ENCODE measurements at places on chromosomes 7 and 10.
A peak's percentile ranks its signal among the peaks of the same experiment; 100 is the strongest.

GRCh38 chr7:17849504-17849903 lies 90.8 kb downstream of the SNX13 start:
- DNase-seq, result no peak

DNA sequence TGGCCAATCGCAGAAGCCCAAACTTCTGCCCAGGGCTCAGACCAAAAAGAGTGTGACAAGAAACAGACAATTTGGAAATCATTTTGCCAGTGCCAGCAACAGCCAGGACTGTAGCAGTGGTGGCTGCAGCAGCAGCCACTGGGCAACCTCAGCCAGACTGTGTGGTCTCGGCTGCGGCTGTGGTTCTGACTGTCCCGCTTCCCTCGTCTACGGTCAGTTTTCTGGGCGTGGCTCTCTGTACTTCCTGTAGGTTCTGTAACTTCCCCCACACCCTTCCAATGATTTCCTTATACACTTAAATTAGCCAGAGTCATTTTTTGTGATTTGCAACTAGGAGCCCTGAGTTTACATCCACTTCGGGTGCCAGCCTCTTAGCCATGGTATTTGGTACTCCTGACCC lies 39.9 kb downstream of the CYTH3 start:
- peak; percentile 86 for DNase-seq

- no peak for DNase-seq
Observed at GRCh38 chr10:115091161-115091560, 2.0 kb upstream of the ATRNL1 start.

- DNase-seq, result no peak
Observed at GRCh38 chr7:68250143-68250542, 1253.5 kb downstream of the TYW1 start.

DNA sequence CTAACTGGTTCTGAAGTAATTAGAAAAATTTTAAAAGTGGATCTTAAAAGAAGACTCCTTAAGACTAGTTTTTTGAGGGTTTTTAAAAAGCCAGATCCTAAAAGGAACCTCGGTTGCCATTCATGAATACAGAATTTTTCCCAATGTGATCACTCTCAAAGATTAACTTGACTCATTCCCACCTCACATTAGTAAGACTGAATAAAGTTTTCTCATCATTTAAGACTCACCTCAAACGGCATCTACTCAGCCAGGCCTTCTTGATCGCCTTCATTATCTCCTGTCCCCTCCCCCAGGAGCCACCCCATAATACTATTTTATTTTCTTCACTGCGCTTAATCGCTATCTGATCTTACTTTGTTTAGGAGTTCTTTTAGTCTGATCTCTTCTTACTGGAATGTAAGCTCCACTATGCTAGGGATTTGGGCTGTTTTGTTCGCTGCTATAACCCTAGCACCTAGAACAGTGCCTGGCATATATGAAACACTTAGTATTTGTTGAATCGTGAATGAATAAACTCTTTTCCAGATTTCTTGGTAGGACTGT lies 55.9 kb upstream of the PCGF5 start:
- DNase-seq, result no peak

GRCh38 chr10:27715505-27715904 lies 30.1 kb downstream of the MKX start:
- no peak for DNase-seq

GRCh38 chr10:126518218-126519080 lies 130.2 kb upstream of the ADAM12 start:
- no peak for DNase-seq

DNA sequence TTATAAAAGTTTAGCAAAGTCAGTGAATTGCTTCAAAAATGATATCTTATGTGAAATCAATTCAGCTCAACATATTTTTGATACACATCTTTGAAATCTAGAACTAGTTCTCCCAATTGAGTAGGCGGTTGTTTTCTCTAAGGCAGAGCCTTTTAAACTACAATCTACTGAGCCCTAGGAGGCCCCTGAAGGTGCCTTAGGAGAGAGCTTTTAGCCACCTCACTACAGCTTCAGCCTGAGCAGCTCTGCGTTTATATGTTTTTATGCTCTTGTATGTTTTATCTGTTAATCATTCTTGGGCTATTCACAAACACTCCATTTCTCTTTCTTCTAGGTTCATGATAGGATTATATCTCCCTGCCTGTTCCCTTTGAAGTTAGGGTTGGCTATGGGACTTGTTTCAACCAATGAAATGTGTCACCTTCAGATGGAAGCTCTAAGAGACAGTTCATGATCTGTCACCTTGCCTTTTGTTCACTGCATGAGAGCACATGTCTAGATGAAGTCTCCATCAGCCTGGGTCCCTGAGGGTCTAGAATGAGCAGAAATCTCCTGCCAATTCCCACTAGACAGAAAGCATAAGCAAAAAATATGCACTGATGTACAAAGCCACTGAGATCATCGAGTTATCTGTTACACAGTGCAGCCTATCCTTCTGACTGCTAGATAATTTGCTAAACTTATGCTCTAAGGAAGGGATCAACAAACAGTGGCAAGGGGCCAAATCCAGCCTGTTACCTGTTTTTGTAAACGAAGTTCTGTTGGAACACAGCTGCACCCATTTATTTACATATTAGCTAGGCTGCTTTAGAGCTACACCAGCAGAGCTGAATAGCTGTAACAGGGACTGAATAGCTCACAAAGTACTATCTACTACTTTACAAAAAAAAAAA lies 128.5 kb upstream of the CDK1 start:
- DNase-seq, result no peak

DNA sequence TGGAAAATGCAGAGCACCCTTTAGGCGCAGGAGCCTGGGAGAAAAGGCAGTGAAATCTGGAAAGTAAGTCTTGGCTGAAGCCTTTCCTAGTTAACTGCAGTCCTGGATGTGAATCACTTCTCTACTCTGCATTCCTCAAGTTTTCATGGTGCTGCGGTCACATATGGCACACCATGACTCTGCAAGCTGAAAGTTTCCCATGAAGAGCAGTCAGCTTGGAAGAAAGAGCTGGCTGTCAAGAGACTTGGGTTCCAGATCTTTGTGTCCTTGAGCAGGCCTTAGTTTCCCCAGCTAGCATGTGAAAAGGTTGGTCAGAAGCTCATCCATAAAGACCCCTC lies 548.3 kb downstream of the SORCS3 start:
- no peak for DNase-seq

Data from left lung (tissue), 14 donors.